ENCODE measurements at places on chromosomes 2 and 18.

DNA sequence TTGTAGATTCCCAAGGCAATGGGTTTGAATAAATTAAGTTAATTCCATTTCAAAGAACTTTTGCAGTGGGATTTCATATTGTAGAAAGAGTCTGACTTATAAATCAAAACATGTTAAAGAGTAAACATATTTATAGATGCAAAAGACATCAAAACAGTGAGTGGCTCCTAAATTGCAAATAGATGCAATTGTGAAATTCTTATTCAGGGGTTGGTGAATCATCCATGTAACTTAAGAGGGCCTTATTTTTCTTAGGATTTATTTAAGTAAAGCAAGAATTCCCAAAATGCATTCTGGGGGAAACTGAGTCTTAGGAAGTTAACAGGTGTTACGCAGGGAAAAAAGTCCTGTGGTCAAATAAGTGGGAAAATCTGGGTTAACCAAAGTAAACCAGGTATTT is 11.3 kb downstream of the TANC1 start:
- no peak for DNase-seq

- DNase-seq = no peak
These were observed 9.5 kb upstream of the KLHL29 start for GRCh38 chr2:23375448-23375847.

DNA sequence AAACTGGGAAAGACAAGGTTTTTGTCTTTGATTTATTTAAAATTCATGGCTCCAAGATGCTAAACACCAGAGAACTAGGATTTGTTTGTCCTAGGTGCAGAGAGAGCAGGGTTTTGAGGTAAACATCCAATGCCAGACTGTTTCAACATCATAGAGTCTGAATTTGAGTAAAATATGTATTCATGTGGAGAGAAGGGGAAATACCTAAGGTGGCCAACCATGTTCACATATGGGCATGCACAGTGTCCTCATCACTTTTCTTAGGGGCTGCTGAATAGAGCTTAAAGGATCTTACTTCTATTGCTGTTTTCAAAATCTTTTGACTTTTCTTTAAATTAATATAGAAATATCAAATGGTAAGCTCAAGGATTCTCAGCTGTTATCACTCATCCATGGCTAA is 287.0 kb upstream of the CCDC68 start:
- no peak for DNase-seq

DNA sequence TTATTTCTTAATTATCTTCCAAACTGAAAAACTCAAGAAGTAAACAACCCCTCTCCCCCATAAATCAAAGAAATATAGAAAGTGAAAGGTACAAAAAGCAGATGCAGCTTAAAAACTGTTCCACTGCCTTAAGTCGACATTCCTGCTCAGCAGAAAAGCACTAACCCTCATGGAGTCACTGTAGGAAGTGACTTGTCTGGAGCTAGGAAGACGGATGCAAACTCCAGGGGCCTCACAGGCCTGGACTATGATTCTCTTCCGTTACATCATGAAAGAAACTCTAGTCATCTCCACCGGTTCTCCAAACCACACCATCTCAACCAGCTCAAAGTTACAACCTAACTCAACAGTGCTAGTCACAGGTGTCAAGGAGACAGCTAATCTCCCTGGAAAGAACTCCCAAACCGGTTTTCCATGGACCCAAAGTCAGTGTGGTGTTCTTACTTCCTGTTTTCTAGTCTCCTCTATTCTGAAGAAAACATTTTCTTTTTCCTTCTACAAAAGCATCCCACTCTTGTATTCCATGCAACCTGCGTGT is 128.4 kb downstream of the PIEZO2 start:
- DNase-seq = no peak

DNA sequence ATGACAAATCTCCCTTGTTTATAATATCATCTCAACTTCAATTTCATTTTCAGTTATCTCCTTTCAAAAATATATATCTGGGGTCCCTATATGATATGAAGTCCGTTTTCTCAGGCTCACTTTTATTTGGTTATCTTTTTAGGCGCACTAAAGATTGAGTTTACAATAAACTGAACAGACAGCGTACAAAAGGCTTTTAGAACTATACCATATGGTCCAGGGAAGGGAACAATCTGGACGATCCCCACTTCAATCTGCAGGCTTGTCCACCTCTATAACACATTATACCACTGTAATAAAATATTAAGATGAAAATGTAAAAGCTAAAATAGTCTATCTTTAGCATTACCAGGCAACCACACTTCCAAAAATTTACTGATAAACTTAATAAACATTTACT is 289.9 kb downstream of the ZEB2 start:
- DNase-seq = no peak

GRCh38 chr2:240593703-240594451 is 7.3 kb downstream of the CAPN10 start:
- no peak for DNase-seq

GRCh38 chr2:114616-115015 is 68.3 kb upstream of the FAM110C start:
- no peak for DNase-seq

DNA sequence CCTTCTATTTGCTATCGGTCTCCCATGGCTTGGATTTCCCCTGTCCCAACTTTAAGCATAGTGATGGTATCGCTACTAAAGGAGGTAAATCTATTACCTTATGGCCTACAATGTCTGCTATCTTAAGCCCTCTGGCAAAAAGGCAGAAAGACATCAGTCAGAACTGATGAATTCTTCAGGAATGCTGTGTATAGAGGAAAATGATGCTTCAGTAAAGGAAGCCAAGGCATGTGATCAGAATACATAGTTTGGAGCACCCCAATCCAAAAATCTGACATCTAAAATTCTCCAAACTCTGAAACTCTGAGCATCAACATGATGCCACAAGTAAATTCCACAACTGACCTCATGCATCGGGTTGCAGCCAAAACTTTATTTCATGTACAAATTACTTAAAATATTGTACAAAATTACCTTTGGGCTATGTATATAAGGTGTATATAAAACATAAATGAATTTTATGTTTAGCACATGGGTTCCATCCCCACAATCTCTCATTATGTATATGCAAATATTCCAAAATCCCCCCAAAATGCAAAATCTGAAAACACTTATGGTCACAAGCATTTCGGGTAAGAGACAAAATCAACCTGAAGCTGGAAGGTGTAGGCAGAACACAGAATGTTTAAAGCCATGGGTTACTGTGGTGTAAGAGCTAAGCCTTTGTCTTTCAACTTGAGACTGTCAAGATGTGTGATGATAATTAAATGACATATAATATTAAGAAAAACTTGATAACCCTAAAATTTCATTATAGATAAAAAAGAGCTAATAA is 66.2 kb downstream of the CUL3 start:
- DNase-seq = no peak

GRCh38 chr18:74654638-74655037 is 57.0 kb downstream of the ZNF407 start:
- DNase-seq = no peak

GRCh38 chr18:52546686-52547346 is 206.8 kb downstream of the DCC start:
- DNase-seq = no peak

GRCh38 chr2:44126106-44126797 is 42.4 kb upstream of the PPM1B start:
- no peak for DNase-seq

DNA sequence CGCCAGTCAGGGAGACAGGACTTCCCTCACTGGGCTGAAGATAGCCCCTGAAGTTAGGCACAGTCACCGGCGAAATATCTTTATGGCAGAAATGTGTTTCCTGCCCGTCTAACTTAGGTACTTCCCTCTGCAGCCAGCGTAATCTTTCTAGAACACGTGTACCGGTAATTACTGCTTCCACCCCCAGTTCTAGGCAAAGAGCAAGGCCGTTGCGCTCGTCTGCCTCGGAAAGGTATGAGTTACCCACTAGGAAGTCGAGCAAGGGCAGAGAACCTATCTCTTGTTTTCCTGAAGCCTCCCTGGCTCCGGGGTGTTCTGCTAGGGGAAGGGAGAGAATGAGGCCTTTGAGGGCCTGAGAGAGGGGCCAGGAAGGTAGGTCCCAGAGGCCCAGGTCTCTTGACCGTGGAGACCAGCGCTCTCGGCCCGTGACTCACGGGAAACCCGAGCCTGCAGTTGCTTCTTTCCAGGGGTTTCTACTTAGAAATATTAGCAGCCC is 70.0 kb downstream of the TWSG1 start:
- DNase-seq = no peak

GRCh38 chr18:21064347-21064746 is 47.3 kb downstream of the ROCK1 start:
- no peak for DNase-seq

- DNase-seq = no peak
These were observed 17.9 kb upstream of the VPS4B start for GRCh38 chr18:63440219-63440618.

- no peak for DNase-seq
These were observed 171.6 kb downstream of the IKZF2 start for GRCh38 chr2:212979799-212980198.

DNA sequence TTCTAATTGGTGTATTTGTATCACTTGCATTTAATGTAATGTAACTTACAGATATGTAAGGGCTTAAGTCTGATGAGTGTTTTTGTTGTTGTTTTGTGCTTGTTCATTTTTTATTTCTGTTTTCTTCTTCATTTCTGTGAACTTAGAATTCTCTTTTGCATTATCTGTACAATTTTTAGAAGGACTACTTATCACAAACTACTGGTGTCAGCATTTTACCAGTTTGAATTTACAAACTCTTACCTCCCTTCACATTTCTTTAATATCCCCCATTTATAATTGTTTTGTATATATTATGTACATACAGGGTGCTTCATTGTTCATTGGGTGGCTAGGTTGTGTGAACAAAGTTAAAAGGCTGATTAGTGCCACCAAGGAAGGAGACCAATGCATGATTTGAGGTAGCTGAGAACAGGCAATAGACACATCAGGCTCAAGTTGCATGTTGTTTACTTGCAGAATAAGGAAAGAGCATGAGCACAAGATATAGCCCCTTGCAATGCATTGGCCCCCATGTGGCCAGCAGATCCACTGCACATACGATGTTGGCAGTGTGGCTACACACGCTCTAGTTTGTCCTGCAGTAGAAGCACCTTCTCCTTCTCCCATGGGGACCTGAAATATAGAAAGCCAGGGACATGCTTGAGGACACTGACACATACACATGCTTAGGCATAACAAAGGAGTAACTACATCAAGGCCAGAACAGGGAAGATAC is 198.2 kb downstream of the CD8B2 start:
- DNase-seq = no peak

DNA sequence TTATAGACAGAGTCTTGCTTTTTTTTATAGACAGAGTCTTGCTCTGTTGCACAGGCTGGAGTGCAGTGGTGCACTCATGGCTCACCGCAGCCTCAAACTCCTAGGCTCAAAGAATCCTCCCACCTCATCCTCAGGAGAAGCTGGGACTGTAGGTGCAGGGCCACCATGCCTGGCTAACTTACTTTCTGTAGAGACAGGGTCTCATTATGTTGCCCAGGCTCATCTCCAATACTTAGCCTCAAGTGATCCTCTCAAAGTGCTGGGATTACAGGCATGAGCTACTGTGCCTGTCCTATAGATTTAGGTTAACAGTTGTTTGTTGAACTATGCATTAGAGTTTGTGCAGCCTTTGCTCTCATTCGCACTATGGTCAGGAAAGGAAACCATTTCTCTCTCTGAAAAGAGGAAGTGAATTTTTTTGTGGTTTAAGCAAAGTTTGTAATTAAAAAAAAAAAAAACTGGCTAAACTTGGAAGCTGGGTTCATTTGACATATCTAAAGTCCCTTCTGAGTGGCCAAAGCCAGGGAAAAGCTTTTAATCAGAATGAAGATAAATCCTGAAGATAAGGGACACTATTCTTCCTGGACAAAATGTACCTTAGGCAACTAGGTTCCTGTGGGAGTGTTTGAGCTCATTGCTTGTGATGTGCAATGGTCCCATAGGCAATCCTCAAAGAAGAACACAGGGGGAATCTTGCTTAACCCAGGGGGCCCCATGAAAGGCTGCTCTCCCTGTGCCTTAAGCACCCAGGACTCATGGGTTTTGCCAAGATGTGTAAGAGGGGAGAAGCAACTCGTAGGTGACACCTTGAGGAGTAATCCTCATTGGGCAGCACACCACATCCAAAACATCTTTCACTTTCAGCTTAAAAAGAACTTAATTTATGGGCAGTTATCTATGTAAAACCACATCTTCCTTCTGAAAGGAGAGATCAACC is 201.7 kb downstream of the MREG start:
- DNase-seq = no peak

- no peak for DNase-seq
These were observed 186.3 kb downstream of the EN1 start for GRCh38 chr2:118661179-118661578.

GRCh38 chr2:152718909-152719645 is 657 bp downstream of the ARL6IP6 start:
- DNase-seq = no peak

- no peak for DNase-seq
These were observed 1.0 kb upstream of the CHST10 start for GRCh38 chr2:100418406-100418962.

DNA sequence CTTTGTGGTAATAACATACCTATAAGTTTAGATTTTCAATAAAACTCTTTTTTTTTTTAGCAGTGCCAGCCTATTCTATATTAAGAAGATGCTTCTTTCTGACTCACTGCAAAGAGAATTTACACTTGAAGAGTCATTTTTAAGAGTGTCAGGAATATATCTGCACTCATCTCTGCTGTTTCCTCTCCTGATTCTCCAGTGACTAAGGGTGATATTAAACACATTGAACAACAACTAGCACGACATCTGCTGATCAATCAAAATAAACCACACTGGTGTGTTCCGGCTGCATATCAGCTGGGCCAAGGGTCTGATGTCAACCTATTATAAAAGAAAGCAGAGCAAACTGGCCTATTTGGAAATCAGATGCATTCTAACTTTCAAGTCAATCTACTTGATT is 15.0 kb downstream of the RAB27B start:
- no peak for DNase-seq

DNA sequence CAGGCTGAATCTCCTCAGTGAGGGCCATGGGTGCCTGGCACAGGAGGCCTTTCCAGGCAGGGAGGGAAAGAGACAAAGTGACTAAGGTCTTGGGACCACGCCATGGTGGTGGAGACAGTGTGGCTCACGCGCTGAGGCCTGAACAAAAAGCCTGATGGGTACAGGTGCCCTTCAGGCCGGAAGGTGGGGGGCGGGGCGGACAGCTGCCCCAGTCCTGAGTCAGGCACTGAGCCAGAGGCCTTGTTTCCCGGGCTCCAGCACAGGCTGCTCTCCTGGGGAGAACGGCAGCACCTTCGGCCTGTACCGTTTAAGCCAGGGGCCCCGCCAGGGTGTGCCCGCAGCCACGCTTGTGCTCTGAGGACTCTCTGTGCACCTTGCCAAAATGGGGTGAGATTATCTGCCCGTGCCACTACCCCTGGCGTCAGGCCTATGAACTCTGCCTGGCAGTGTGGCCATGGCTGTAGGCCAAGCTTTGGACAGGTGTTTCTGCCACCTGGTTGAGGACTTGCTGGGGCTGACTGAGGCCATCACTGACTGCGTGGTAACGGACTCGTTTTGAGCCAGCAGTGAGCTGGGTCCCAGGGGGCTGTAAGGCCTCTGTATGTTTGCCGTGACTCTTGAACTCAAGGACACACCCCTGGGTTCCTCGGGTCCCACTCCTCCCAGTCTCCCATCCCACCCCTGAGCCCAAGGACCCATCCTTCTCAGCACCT is 31.7 kb upstream of the DNMT3A start:
- DNase-seq = no peak

- DNase-seq = no peak
These were observed 164.8 kb downstream of the PRKCE start for GRCh38 chr2:45816272-45816671.

GRCh38 chr2:26640781-26641564 is at the start of gene CIB4:
Gene CIB4, minus strand, starts transcription at chr2:26641366. Its CDS starts 52 bp downstream, at chr2:26641314.
- no peak for DNase-seq

Measured in activated naive CD4-positive, alpha-beta T cell (primary cell).